ENCODE measurements at places on chromosomes 5 and 9.

DNA sequence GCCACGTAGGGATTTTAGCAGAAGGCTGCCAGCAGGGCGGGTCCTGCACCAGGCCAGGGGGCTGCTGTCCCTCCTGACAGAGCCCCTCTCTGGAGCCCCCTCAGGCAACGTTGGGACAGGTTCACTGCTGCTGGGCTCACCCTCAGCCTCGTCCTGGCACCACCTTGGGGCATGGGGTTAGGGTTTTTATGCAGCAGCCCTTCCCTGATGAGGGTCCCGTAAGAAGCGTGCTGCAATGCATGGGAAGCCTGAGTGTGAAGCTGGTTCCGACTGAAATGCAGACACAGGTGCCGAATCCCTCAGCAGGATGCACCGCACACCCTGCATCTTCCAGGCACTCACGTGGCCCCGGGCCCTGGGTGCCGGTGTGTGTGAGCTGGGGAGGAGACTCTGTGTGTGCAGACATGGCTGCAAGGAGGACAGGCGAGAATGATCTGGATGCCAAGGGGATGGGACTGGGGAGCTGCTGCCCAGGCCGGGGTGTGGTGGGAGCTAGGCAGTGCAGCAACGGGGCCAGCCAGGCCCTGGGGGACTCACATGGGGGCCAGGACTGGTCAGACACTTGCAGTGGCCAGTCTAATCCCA, 27.1 kb downstream of the ZDHHC11B start:
- no peak for DNase-seq

- DNase-seq = no peak
Observed at GRCh38 chr5:31161781-31162181, 31.7 kb upstream of the CDH6 start.

DNA sequence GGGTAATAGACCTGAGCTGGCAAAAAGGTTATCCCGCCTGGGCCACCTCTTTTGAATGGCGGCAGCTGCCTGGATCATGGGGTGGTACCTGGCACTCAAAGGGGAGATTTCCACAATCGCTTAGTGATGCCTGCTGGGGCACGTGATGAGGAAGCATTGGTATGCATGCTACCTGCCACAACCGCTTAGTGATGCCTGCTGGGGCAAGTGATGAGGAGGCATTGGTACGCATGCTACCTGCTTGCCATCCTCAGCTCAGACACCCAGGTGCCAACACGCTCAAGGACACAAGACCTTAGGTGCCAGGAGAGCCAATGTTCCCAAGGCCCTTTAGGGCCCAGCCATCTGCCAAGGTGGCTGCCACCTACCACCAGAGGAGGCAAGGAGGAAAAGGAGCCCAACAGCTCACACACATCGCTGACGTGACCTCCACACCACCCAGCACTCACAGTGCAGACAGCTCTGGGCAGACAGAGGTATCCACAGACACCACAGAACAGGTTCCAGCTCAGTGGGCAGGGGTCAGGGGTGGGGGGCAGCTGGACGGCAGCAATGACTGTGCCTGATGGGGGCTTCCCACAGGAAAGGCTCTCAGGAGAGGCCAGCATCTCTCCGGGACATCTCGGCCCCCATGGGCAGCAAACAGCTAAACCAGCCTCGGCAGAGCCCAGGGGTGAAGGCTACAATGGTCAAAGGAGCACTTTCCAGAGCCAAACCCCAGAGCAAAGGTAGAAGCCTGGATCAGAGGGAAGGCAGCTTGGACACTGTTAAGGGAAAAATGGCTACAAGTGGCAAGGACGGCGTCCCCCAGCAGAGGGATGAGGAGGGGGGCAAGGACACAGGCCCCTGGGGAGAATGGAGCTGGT, 43.0 kb upstream of the SARDH start:
- DNase-seq = no peak

GRCh38 chr9:17519761-17520160, 59.1 kb upstream of the SH3GL2 start:
- DNase-seq = no peak

GRCh38 chr5:75236322-75237316, at the start of gene ANKRD31:
TSS of gene ANKRD31 (minus strand) at chr5:75236878. CDS start at chr5:75236686, 192 bp downstream.
- peak; percentile 90 for DNase-seq

- DNase-seq = no peak
Observed at GRCh38 chr5:55894135-55894534, 43.0 kb downstream of the IL31RA start.

GRCh38 chr5:103487218-103487617, 75.4 kb downstream of the NUDT12 start:
- DNase-seq = no peak

DNA sequence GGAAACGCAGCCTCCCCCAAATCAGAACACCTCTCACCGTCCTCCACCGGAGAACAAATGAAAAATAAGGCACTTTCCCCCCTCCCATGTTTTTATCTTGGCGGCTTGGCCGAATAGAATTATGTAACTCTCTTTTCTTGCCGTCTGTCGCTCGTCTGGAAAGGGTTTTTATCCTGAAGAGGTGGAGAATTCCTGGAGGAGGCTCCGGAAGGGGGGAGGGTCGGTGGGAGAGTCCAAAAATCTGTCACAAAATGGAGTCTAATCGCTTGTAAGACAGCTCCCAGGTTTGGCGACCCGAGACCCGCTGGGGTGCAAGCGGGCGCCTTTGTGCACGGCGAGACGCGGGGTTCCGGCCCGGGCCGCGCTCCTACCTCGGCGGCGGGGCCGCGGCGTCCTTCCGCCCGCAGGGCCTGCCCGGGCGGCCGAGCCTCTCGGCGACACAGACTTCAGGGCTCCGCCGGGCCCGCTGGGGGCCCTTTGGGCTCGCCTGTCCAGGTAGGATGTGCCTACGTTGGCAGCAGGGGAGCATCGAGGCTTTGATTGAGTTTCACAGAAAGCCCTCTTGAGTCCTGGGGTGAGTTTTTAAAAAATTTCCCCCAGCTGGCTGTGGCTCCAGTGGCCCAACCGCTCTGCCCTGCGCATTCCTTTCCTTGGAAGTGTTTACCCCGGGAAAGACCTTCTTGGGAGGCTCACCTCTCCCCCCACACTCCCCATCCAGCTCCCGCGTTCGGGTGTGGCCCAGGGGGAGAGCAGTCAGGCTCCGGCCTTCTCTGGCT, 5.0 kb downstream of the LMX1B start:
- DNase-seq = no peak

Data from adrenal gland (tissue), 19 donors.